ENCODE measurements at places on chromosomes 5 and 9.

DNA sequence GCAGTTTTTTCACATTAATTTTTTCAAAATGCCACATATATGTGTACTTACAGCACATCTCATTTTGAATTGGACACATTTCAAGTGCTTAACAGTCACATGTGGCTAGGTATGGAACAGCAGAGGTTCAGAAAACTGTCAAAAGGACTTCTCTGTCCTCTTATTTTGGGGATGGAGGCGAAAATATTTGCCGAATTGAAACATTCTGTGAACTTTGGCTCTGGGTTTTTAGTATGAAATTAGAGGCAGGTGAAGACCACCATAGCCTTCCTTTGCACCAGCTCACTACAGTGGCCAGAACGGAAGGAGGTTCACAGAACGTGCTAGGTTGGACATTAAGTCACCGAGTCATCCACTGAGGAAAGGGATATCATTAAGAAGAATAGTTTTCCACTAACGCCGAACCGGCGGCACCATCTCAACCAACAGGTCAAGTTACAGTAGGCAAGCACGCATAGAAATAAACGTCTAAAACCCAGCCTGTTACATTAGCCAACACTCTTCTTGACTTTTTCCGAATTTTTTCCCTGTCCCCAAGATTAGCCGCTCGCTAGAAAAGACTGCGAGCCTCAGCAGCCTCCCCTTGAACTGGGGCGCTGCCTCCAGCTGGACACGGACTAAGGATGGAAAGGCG, 1.8 kb upstream of the TLE4 start:
- DNase-seq = no peak

DNA sequence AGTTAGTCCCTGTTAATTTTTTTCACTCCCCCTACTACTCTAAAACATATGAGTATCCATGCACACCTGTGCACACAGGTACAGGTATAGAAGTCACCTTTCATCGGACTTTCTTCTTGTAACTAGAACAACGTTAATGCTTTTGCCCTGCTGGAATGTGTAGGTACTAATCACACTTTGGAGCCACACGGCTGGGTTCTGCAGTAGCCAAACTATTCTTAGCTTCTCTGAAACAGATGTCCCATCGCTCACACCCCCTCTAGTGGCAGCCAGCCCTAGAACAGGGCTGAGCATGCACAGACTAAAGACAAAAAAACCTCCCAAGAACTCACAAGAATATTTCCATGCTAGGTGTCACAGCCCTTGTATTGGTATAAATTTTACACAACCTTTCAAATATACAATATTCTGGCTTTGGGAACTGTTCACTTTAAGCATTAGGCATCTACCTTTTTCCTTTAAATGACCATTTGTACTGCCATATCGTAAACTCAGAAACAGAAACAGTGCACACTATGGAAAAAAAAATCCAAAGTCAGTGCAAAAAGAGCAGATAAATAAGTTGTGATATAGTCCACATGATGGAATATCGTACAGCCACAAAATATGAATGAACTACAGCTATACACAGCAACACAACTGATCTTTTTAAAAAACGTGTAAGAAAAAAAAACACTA, 64.0 kb downstream of the RETREG1 start:
- DNase-seq = no peak

GRCh38 chr5:122701640-122702523, 73.0 kb upstream of the SNX2 start:
- DNase-seq = no peak

GRCh38 chr9:24881361-24881760, 335.7 kb upstream of the IZUMO3 start:
- DNase-seq = no peak

GRCh38 chr5:107574287-107574686, 96.5 kb downstream of the EFNA5 start:
- DNase-seq = no peak

DNA sequence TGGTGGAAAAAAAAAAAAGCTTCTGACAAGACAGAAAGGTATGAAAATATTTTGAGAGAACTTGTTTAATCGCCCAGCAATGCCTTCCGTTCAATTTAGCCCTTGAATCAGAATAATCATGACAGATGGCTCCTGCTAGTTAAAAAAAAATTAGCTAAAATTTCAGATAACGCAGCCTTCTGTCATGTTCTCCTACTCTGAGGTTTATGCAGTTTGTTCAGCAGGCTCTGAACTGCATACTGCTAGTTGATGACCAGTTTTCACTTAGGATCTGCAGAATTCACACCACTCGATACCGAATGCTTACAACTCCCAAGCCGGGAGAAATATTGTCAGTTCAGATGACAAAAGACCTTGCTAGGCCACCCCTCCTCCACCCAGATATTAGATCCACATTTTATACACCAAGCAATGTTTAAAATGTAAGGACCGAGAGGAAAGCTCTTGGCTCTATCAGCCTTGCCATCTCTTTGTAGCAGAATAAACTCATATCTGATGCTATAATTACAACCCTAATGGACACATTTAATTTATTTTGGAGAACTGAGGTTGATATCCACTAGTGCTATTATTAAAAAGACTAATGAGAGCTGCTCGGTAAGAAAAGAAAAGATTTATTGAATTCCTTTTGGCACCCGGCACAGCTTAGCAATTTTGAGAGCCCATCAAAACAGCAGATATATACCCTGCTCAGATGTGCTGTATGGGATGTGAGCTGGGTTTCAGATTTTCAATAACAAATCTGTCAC, 322.8 kb downstream of the GLIS3 start:
- no peak for DNase-seq

GRCh38 chr9:100639854-100640253, 62.0 kb downstream of the CAVIN4 start:
- no peak for DNase-seq

- DNase-seq = no peak
Observed at GRCh38 chr9:114061292-114061691, 16.8 kb downstream of the AMBP start.

Measured in brain pericyte (primary cell).